Activated CD4-positive, CD25-positive, alpha-beta regulatory T cell treated with anti-CD3 and anti-CD28 coated beads, Interleukin-2, amount 50 U/mL, for 72 hours (primary cell): ENCODE measurements at places on chromosomes 4 and X.

DNA sequence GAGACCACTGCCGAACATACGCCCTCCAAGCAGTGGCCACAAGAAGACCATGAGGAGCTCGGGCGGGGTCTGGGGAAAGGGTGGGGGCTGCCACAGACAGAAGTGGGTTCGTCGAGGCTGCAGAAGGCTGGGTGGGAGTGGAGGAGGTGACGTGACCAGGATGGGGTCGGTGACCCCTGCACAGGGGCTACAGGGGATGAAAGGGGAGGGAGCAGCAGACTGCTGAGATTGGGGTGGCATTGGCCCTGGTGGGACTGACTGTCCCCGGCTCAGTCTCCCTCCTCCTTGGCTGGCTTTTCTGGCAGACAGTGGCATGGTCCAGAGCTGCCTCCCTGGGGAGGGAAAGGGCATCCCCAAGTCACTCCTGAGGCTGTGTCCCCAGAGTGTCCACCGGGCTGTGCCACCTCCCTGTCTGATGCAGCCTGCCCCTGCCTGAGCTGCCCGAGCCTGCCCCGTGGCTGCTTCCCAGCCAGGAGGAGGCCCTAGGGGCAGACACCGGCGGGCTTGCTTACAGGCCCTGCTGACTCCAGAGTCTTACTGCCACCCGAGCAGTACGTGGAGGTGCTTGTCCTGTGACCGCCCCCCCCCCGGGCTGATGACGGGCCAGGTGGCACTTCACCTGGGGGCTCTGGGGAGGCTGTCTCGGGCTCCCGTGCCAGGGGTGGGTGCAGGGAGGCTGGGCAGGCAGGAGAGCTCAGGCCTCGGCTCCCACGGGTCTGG lies 7.2 kb downstream of the SH3BP2 start:
- peak; percentile 29 for DNase-seq

- DNase-seq: no peak
Observed at GRCh38 chr4:86855572-86855971, 6.4 kb upstream of the SLC10A6 start.

DNA sequence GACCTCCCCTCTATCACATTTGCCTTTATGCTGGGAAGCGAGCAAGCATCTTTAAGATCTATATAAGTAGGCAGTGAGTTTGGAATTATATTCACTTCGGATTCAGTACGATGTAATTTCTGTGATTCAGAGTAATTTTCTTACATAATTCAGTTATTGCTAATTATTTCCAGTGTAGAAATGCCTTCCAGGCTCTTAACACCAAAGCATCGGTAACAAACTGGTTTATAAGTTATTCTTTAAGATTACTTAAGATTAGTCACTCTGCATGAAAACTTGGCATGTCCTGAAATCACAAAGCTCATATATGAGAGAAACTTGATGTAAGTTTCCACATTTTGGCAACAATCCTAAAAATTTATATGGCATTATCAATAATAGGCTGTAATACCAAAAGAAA lies 120.8 kb downstream of the ADAMTS3 start:
- no peak for DNase-seq

GRCh38 chrX:77953708-77954107 lies 15.7 kb downstream of the PGAM4 start:
- no peak for DNase-seq
